ENCODE measurements at places on chromosomes 7 and 10.

GRCh38 chr10:88154596-88155250, 291.3 kb downstream of the PTEN start:
- DNase-seq: no peak

- DNase-seq: no peak
These were observed 97.2 kb downstream of the FRMD4A start for GRCh38 chr10:14233566-14233965.

DNA sequence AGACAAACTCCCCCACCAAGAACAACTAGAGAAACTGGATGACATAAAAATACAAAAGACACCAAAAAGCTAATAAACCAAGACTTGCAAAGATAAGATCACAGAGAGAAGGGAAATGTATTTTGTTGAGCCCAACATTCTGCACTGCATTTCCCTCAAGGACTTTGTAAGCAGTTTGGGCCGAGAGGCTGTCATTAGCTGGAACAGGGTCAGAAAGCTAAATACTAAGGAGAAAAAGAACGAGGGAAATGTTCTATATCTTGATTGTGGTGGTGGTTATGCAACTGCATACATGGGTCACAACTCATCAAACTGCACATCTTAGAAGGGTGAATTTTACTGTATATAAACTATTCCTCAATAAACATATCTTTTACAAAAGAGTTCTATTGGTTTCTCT, 315.0 kb downstream of the IPMK start:
- DNase-seq: no peak

DNA sequence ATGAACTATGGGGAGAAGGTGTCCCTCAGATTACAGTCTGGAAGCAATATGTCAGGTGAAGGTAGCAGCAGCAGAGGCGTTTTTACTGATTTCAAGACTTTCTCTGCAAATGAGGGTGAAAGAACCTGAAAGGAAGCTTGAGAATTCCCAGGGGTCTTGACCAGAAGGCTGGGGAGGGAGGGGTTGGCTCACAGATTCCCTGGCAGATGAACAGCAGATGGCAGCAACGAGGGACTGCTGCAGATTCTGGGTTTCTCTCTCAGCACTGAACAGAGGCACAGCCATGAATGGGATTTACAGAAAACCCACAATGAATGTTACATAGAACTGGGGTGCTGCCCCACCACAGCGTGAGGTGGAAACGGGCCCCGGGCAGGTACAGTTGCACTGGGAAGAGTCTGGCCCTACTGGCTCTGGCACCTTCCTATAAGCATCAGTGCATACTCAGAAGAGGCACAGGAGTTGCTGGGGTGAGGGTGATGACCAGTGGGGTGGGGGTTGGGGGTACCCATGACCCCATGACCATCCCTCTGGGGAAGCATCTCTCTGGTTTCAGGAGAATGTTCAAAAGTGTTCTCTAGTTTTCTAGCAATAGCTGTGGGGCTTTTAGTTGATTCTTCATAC, 317.8 kb downstream of the SH2D4B start:
- DNase-seq: no peak

GRCh38 chr7:155395176-155395797, 62.6 kb upstream of the EN2 start:
- DNase-seq: no peak

DNA sequence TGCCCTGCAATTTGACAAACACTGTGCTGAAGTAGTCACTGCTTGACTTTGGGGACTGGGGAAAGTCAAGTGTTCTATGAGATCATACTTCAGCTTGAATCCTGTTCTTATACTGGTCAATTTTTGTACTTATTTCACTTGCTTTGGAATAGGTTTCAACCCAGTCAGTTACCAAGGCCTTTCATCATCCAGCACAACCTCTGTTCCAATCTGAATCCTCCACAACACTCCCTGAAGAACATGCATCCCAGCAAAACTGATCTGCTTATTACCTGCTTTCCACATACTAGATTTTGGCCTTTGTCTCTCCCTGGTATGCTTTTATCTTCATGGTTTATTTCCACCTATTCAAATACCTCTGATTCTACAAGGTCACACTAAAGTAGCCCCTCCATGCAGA, 29.5 kb downstream of the DPY19L1 start:
- DNase-seq: no peak

- no peak for DNase-seq
These were observed 568.8 kb downstream of the HTR7 start for GRCh38 chr10:90289037-90289436.

DNA sequence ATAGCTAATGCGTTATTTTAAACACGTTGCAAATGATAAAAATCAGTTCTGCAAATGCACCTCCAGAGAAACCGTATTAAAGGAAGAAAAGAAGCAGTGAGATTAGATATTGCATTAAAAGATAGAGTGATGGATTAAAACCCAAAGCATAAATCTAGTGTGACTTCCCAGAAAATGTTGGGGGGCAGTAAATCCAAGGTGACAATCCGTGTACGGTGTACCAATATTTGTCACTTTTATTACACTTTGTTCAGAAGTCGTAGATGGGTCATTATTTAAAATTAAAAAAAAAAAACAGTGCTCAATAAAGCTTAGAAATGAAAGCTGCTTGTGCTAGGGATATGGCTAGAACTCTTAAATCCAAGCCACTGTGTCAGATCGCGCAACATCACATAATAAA, 106.4 kb downstream of the TMEM130 start:
- DNase-seq: no peak

DNA sequence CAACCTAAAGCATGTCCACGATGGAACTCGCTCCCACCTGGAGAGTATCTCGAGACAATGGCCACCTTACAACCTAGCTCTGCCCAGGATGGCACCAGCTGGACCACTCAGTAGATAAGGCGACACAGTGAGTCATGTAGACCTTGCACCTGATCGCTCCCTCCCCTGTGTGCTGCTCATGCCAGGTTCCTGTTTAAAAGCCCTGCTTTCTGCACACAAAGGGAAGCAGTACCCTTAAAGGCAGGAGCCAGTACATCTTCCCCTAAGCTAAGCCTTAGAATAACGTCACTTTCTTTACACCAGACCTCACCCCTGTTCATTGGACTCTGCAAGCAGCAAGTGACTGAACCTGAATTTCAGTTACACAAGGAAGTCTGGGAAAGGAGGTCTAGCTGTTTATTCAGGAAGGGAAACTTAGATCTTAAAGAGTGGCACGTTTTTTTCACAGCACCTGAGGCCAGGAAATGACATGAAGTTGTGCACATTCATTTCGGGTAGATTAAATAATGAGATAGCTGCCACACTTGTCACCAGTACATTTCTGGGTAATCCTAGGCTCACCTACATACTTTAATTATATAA, 117.9 kb downstream of the MTPAP start:
- no peak for DNase-seq

- no peak for DNase-seq
These were observed 5.0 kb upstream of the WBP1L start for GRCh38 chr10:102738692-102739121.

GRCh38 chr10:96850825-96851224, 18.7 kb downstream of the LCOR start:
- DNase-seq: no peak

GRCh38 chr10:86556933-86557649, 35.5 kb upstream of the WAPL start:
- no peak for DNase-seq

GRCh38 chr10:100895346-100895745, 17.4 kb upstream of the SLF2 start:
- no peak for DNase-seq

- no peak for DNase-seq
These were observed at the start of gene SLC18A2 for GRCh38 chr10:117240621-117241529. TSS of gene SLC18A2 (plus strand) at chr10:117241114. CDS start at chr10:117241694, 580 bp downstream.

Data from HS-27A (cell line).